Pulmonary artery endothelial cell (primary cell): ENCODE measurements at places on chromosomes 1 and 21.

GRCh38 chr1:175904808-175905207, 161.4 kb upstream of the TNR start:
- no peak for DNase-seq

- DNase-seq = no peak
Observed at GRCh38 chr1:62241371-62242131, 46.9 kb downstream of the L1TD1 start.

DNA sequence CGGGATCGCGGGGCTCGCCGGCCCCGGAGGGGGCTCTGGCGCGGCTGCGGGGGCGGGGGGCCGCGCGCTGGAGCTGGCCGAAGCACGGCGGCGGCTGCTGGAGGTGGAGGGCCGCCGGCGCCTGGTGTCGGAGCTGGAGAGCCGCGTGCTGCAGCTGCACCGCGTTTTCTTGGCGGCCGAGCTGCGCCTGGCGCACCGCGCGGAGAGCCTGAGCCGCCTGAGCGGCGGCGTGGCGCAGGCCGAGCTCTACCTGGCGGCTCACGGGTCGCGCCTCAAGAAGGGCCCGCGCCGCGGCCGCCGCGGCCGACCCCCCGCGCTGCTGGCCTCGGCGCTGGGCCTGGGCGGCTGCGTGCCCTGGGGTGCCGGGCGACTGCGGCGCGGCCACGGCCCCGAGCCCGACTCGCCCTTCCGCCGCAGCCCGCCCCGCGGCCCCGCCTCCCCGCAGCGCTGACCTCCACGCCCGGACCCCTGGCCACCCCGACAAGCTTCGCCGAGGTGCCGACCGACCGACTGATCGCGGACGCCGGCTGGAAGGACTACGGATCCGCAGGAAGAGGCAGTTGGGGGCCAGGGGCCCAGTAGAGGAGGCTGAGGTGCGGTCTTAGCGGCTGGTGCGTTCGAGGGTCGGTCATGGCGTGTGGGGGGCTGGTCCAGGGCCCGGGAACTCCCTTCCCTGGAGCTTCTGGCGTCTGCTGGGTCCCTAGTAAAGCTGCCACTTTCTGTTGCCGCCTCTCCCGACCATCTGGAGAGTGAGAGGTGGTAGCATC, 711 bp downstream of the TRNP1 start:
- no peak for DNase-seq

- DNase-seq = no peak
Observed at GRCh38 chr1:220895412-220895946, 16.2 kb downstream of the HLX start.

GRCh38 chr1:38455829-38456530, 403.6 kb downstream of the RRAGC start:
- no peak for DNase-seq

GRCh38 chr1:12188115-12188514, 21.3 kb downstream of the TNFRSF1B start:
- no peak for DNase-seq

- DNase-seq = no peak
Observed at GRCh38 chr1:192005976-192006375, 152.3 kb upstream of the RGS18 start.

- DNase-seq = no peak
Observed at GRCh38 chr1:205945069-205945468, 1.8 kb upstream of the SLC26A9 start.

DNA sequence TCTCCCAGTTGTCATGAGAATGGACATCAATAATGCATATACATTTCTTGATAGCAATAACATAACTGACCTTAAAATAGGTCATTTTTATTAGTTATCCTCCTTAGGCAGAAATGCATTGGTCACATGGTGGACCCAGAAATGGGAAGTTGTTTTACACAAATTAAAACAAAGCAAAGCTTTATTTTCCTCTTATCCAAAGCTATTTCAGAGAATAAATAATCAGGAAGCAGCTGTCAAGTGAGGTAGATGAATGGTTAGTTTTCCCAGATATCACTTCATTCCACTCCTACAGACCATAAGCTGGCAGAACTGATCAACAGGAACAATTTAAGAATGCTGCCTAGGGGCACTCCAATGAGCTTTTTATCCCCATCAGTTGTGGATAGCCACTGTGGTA, 16.0 kb upstream of the OLIG1 start:
- no peak for DNase-seq

DNA sequence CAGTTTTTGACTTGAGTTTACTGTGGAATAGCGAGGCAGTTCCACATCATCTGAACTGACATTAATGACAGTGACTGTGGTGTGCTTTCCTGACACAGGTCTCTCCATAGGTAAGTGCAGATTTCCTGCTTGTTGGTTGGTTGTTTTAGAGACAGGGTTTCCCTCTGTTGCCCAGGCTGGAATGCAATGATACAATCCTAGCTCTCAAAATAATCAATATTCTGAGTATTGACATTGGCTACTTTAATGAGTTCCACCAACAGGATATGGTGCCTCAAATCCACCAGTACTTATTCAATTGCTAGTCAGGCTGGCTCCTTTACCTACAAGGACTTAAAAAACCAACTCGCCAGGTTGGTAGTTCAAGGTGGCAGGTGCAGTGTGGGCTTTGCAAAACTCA, 63.8 kb downstream of the CLSTN1 start:
- DNase-seq = no peak

DNA sequence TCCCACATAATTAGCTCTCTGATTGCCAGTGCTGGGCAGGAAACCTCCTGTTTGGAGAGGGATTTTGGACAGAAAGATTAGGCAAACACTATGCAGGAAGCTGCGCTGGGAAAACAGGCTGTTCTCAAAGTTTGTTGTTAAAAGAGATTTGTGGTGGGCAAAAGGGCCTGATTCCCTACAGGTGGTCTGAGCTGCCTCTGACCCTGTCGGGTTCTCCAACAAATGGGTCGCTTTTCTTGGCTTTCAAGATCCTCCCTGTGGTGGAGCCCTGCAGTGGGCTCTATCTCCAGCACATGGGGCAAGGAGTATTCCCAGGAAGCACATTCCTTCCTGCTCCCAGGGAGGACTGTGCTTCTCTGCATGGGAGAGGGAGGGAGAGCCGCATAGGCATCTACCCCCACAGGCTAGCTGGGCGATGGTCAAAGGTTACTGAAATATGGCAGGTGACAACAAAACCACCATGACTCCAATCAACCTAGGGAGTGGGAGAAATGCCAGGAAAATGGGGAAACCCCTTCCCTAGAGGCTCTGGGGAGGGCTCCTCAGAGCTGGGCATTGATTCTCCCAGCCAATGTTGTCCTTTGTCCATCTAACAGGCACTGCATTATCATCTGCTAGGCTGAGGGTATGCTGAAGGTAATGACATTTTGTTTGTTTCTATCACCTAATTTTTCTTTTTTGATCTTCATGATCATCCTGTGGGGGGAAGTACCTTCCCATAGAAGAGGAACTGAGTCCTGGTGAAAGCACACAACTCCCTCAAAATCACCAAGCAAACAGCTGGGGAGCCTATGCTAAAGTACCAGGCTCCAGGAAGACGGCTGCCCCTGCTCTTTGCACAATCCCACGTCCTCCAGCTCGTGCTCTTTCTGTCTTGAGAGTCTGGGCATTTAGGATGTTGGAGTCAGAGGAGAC, 85.3 kb downstream of the PLXNA2 start:
- no peak for DNase-seq

- DNase-seq = no peak
Observed at GRCh38 chr1:53553734-53554509, 94.7 kb downstream of the DMRTB1 start.
